Astrocyte of the spinal cord (primary cell): ENCODE measurements at places on chromosomes 7 and 10.

DNA sequence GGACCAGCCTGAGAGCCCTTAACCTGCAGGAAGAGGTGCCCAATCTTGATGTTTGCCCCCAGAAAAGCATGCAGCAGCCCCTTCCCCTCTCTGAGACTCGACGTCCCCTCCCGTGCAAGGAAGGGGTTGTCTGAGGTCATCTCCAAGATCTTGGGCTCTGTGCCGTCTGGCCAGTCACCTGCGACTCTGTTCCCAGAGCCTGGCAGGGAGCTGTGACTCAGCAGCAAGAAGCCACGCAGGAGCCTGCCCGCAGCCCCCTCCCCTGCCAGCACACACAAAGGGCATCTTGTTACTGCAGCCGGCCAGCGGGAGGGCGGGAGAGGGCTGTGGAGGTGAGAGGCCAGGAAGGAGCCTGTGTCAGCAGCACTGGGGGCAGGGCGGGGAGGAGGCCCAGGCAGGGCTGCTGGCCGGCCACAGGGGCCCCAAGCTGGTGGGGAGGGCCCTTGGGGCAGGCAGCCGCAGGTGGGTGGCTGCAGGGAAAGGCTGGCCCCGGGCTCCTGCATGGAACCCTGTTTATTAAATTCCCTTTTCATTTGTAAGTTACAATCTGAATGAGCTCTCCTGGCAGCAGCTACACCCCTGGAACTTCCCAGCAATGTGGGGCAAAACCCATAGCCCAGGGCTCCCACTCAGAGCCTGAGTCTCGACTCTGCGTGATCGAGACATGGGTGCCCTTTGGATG is 103.7 kb upstream of the ZMIZ1 start:
- peak; percentile 85 for DNase-seq

DNA sequence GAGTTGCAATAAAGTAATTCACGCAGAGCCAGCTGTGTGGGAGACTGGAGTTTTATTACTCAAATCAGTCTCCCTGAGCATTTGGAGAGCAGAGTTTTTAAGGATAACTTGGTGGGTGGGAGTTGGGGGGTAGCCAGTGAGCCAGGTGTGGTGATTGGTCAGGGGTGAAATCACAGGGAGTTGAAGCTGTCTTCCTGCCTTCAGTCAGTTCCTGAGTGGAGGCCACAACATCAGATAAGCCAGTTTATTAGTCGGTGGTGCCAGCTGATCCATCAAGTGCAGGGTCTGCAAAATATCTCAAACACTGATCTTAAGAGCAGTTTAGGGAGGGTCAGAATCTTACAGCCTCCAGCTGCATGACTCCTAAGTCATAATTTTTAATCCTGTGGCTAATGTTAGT is 3.3 kb upstream of the CYP51A1 start:
- DNase-seq: no peak

DNA sequence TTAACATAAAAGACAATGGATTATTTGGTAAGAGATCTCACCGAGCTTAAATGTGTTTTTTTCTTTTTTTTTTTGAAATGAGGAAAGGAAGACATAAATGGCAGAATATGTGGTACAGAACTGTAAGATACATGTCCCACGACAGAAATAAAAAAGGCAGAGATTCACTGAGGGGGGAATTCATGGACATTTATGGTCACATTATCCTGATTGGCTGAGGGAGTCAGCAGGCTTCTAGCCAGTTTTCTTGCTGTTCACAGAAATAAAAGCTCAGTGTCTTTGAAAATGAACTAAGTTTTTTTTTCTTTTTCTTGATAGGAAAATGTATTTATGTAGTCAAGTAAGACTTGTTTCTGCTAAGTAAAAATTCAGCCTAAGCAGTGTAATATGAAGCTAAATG is 8.2 kb upstream of the FAS start:
- DNase-seq: no peak

DNA sequence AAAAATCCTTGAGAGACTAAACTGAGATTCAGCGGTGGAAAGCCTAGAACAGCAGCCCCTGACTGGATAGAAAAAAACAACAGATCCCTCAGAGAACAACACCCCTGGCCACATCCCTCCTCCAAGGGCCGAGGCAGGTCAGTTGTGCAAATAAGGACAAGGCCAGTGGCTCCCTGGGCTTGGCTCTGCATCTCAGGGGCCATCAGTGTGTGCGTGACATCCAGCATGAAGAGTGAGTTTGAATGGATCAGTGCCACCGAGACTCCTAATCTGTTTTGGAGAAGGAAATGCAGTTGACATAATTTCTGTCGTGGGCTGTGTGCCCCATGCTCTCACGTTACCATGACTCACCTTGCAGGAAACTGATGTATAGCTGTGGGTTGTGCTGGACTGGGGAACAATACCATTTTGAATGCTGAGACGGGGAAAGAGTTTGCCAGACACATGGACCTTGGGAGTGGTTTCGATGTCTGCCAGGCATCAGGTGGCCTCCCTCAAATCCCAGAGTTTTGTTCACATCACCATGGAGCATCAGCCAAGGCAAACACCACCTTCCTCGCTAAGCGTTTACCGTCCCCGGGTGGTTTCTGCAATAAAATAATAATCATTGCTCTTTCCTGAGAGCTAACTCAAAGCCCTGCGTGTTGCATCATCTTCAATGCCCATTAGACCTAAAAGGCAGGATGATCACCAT is 153.2 kb upstream of the FZD8 start:
- peak; percentile 77 for DNase-seq

DNA sequence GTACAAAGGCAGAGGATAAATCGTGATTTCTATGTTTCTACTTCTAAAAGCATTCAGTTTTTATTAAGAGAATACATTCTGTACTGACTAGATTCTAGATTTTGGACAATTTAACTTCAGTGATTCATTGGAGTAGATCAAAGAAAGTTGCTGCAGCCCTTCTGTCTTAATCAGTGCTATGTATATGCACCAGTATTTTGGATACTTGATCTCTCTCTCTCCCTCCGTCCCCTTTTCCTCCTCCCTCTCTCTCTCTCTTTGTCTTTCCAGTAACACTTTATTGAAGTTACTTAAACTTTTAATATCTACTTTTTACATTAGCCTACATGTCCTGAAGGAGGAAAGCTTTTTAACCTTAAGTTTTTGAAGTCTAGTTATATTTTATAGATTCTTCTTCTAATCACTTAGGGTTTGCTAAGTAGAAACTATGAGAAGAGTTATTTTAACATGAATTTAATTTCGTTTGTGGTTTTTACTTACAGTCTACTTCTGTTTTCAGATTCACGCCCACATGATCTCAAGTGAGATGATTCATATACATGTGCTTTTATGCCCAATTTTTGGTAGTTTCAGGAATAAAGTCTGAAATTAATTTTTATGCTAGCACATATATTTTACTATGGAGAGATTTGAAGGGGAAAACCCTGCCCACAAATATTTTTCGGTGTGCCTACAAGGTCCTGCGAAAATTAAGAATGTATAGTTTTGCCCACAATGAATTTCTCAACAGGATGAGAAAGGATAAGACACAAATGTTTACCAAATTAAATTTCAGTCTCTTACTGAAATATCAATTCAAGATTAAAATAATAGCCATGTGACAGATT is 9.1 kb downstream of the MDFIC start:
- DNase-seq: peak; percentile 52

- no peak for DNase-seq
Measured at GRCh38 chr7:150649080-150649385, 16.8 kb upstream of the GIMAP6 start.
